ENCODE measurements at places on chromosomes 13 and 19.
A peak's percentile ranks its signal among the peaks of the same experiment; 100 is the strongest.

DNA sequence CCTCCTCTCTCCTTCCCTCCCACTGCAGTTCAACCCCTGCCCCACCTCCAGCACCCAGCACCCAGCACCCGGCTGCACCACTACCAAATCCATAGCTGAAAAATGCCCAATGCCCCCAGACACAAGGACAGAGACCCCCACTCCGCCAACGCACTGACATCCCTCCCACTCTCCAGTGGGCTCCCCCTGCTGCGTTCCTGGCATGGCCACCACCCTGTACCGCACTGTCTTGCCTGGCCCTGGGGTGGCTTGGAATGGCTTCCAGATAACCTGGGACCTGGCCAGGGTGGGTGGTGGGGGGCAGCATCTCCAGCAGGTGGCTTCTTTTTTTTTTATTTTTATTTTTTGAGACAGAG lies 5.8 kb upstream of the MKNK2 start:
- DNase-seq = no peak

GRCh38 chr19:21586311-21587116 lies 81.1 kb downstream of the ZNF429 start:
- DNase-seq = no peak

DNA sequence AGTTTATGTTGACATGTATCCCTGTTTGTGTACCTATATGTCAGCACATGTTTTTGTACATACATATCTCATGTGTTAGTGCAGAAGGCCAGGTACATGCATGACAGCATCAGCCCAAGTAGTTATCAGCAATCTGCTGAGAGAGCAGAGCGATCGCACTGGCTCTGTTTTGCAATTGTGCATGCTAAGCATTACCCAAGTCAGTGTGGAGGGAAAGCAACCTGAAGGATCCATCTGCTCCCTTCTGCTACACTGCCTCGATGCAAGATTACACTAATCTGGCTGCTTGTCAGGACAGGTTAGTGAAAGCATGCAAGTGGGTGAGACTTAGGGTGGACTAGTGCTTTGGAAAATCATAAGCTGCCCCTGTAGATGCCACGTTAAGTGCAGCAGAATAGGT lies 211.8 kb downstream of the PCCA start:
- DNase-seq = peak; percentile 9

GRCh38 chr19:46803555-46803954 lies 15.2 kb upstream of the SLC1A5 start:
- no peak for DNase-seq

GRCh38 chr19:20243629-20244028 lies 76.6 kb downstream of the ZNF486 start:
- no peak for DNase-seq

GRCh38 chr19:990746-991145 lies 6.6 kb downstream of the WDR18 start:
- no peak for DNase-seq

GRCh38 chr19:1068009-1069001 lies 1.3 kb downstream of the ARHGAP45 start:
- DNase-seq = no peak

DNA sequence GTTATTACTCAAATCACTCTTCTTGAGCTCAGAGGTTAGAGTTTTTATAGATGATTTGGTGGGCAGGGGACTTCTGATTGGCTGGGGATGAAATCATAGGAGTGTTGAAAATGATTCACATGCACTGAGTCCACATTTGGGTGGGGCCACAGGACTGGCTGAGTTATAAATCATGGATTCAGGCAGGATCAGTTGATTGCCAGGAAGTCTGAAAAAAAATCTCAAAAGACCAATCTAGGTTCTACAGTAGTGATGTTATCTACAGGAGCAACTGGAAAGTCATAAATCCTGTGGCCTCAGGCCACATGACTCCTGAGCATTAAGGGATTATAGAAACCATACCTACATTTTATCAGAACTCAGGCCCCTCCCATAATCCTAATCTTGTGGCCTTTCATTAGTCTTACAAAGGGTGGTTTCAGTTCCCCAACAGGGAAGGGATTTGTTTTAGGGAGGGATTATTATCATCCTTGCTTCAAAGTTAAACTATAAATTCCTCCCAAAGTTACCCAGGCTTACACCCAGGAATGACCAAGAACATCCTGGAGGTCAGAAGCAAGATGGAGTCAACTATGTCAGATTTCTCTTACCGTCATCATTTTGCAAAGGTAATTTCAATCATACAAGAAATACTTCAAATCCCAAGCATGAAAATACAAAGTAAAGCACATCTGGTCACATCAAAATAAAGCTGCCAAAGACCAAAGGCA lies 5.6 kb upstream of the CCDC70 start:
- no peak for DNase-seq

DNA sequence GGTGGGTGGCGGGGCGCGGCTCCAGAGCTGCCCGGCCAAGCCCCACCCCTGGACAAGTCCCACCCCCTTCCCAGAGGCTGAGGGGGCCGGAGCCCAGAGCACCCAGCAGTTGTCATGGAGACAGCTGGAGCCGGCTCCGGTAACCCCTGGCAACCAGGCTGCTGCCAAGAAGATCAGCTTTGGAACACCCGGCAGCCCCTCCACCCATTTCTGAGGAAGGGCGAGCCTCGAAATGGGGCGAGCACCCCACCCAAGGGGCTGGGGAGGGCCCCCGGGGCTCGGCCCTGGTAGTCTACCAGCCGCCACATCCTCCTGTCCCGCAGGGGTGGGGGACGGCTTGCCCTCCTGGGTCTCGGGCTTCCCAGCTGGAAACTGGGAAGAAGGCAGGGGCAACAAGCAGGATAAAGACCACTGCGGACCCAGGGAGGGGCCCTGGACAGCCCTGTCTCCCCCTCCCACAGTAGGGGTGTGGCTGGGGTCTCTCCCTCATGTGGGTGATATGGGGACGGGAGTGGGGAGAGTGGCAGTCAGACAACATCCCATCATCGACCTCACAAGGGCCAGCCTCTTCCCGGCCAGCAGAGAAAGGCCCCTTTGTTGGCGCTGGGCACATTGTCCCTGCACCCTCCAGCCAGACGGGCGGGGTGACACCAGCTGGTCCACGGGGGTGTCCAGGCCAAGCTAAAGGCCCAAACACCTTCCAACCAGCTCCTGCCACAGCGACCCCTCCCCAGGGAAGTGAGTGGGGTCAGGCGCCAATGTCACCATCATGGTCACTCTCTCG lies 1.5 kb downstream of the CERS1 start:
- DNase-seq = no peak

DNA sequence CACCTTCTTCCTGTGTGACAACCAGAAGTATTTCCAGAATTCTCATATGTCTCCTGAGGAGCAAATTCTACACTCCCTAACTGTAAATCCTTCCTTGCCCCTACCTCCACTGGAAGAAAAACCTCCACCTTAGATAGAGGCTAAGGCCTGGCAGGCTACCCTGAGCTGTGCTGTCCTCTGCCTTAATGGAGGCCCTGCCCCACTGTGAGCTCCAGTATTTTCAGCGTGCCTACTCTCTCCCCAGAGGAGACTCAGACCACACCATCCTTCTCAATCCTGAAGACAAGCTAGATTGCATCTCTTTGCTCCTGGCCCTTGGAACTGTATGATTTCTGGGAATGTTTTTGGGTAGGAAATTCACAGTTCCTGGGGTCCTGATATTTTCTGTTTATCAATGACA lies 110.0 kb upstream of the OBI1 start:
- no peak for DNase-seq

DNA sequence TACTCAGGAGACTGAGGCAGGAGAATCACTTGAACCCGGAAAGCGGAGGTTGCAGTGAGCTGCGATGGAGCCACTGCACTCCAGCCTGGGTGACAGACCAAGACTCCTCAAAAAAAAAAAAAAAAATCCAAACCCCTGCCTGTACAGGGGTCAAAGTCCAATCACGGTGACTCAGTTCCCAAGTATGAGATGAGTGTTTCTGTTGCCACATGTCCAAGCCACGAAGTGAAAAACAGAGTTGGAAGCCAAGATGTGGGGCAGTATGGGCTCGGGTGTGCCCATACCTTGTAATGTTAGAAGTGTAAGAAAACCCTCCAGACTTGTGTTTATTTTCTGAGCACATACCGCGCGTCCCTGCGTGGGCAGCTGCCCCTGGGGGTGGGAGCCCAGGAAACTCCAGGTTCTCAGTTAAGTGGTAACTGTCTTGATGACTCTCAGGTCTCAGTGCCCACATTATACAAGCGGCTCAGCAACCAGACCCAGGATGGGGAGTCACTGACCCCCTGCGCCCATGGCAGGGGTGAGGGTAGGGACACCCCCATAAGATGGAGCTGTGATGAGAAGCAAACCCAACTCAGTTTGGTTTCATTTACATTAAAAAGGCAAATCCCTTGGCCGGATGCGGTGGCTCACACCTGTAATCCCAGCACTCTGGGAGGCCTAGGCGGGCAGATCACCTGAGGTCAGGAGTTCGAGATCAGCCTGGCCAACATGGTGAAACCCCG lies 1.2 kb upstream of the GPX4 start:
- no peak for DNase-seq

DNA sequence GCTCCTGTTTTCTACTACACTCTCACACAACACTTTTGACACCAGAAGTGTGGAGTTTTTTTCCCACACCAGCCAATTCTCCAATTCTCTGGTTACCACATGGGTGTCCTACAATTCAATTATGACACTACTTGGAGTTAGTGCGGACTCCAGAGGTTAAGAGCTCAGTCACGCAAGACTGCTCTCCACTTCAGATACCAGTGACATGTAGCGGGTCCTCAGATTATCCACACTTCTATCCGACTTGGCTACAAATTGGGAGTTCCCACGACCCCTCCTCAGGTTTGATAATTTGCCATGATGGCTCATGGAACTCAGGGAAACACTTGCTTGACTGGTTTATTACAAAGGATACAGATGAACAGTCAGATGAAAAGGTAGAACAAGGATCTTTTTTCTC lies 32.9 kb downstream of the PAN3 start:
- DNase-seq = no peak

- no peak for DNase-seq
Measured at GRCh38 chr13:43273362-43273761, 250.0 kb downstream of the DNAJC15 start.

DNA sequence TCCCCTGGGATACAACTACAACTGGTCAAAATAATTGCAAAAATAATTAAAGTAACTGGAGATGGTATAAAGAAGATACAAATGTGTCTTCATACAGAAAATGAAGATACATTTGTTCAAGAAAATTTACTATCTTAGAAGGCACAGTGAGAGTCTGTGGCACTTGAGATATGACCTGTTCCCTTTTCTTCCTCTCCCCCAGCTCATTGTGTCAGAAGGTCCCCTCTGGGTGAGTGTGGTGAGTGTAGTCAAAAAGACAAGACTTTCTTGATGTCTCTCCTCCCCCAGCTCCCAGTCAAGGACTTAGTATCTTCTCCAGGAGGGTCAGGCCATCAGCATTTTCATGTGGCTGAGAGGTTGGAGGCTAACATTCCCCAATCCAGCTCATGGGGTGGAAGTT lies 51.7 kb downstream of the EDNRB start:
- DNase-seq = no peak

DNA sequence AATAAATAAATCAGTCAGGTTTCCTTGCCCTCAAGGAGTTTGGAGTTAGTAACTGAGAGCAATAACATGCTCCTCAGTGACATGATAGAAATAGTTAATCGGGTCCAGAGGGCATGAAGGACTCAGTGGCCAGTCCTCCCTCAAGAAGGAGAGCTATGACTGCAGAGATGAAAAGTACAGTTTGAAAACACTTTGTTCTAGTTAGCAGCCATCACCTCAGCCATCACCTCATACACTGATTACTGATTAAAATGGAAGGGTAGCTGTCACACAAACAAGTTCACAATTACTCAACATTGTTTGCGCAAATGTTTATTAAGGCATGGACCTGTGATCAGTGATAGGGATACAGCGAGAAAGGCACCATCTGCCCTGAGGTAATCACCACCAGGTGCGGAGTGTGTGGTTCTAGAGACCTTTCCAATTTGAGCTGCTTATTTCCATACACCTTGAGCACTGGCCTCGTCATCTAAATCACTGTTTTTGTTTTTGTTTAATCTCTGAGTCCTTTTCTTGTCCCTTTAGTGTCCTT lies 85.3 kb upstream of the RAP2A start:
- DNase-seq = no peak

DNA sequence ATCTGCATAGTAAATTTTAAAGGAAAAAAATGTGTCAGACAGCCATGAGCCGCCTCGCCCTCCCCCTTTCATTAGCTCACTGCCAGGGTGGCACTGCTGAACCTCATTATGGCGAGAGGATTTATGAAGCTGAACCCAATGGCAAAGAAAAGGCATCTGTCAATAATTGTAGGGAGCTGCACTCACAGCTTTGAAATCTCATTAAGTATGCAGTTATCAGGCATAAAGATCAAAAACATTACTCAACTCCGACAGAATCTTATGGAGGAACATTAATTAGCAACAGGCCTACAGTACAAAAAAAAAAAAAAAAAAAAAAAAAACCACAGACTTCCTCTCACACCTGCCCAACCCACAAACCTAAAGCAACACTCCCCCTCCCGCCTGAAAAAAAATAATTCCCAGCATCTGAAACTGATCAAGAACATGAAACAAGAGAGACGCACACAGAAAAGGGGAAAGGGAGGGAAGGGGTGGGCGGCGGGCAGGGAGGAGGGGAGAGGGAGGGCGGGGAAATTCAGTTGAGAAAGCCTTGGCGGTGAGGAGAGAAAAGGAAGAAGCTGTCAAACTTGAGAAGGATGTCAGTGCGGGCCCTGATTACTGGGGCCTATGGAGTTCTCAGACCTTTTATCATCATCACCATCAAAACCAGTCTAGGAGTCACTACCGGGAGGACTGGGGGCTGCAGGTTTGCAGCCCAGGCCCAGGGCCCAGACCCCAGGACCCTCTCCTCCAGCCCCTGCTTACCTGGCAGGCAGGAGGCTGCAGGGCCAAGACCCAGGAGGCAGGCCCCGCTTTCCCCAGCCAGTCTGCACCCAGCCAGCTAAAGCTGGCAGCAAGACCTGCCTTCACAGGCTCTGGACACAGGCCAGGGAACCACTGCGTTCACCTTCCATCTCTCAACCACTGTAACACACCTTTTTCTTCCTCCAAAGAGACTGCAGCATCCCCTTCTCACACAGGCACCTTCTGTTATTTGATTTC lies 8.9 kb downstream of the TSHZ3 start:
- DNase-seq = no peak

- no peak for DNase-seq
Measured at GRCh38 chr19:1213391-1214286, 8.1 kb downstream of the STK11 start.

DNA sequence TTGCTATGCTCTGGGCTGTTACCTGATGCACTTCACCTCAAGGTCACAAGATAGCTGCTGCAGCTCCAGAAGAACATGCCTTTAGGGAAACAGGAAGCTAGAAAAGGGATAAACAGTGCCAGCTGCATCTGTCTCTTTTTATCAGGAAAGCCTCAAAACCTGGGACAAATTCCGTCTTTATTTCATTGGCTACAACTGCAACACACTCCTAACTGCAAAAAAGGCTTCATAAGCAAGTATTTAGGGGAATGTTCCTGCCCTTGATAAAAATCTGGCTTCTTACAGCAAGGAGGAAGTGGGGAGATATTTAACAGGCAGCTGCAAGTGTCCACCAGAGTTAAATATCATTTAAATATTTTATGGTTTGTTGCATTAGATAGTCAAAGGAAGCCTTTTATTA lies 34.2 kb upstream of the SERTM1 start:
- DNase-seq = no peak

- DNase-seq = no peak
Measured at GRCh38 chr19:408441-408901, 476 bp downstream of the C2CD4C start.

Measured in cerebellar nuclear complex (tissue), 1 donor.